Activated CD8-positive, alpha-beta memory T cell treated with anti-CD3 and anti-CD28 coated beads for 1 hour (primary cell): ENCODE measurements at places on chromosomes 2 and 18.

DNA sequence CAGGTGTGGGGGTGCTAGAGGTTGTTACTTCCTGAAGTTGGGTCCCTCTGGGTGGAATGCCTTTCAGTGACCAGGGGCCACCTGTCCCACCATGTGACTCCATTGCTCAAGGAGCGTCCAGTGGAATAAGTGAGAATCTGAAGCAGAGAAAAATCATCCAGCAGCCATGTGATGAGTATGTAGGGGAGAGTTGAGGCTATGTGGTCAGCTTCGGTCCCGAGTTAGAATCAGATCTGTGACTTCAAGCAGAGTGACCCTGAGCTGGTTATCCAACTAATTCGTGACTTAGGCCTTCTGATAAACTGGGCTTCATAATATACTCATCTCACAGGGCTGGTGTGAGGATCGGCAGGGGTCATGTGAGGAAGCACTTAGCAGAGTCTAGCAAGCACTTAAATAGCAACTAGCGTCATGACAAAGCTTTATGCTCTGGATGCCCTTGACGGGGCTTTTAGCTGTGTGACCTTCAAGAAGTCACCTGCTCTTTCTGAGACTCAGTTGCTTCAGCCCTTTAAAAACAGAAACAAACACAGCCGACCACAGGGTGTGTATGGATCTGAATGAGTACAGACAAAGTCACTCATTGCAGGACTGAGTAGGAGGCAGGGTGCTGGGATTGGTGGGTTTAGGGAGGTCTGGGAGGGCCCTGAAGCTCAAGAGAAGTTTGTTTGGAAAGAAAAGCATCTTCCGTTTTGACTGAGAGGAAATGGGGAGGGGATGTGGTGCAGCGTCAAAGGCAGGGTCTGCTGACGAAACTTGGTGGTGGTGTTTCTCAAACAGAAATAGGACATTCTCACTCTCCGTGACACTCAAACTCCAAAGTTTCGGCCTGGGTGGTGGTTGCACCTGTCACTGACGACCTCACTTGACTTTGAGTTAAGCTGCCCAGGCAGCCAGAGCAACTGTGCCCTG is 264.0 kb upstream of the CXCR4 start:
- peak; percentile 55 for DNase-seq

DNA sequence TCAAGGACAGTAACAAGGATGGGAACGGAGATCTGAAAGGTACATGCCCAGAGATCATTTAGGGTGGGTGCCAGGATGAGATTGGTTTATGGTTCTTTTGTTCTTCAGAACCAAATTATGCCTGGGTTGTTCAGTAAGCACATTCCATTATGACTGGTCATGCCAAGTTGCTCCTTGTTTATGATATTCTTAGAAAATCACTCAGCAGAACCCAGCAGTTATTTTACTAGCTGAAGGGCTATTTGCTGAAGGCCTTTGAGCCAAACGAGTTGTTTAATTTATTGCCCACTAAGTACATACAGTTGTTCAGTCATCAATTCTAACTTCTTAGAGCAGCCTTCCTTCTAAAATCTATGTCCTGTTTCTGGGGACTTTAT is 635 bp downstream of the SLC3A1 start:
- DNase-seq: no peak

GRCh38 chr2:34912084-34912483 is 1313.0 kb upstream of the FAM98A start:
- DNase-seq: no peak

DNA sequence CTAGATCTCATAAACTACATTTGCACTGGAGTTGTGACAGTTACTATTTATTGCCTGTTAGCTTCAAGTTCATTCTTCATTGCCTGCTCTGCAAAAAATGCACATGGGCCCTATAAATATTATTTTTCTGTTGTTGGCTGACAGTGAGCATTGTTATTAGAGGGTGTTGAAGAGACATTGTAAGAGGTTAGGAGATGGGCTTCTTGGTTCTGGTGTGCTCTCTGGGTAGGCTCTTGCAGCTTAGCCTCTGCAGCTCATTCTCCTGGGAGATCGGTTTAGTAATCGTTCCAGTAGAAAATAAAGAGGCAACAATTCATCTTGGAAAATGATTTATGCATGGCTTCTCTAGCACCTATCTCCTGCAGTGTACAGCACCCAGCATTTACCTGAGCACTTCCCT is 113.8 kb upstream of the SCN7A start:
- no peak for DNase-seq

DNA sequence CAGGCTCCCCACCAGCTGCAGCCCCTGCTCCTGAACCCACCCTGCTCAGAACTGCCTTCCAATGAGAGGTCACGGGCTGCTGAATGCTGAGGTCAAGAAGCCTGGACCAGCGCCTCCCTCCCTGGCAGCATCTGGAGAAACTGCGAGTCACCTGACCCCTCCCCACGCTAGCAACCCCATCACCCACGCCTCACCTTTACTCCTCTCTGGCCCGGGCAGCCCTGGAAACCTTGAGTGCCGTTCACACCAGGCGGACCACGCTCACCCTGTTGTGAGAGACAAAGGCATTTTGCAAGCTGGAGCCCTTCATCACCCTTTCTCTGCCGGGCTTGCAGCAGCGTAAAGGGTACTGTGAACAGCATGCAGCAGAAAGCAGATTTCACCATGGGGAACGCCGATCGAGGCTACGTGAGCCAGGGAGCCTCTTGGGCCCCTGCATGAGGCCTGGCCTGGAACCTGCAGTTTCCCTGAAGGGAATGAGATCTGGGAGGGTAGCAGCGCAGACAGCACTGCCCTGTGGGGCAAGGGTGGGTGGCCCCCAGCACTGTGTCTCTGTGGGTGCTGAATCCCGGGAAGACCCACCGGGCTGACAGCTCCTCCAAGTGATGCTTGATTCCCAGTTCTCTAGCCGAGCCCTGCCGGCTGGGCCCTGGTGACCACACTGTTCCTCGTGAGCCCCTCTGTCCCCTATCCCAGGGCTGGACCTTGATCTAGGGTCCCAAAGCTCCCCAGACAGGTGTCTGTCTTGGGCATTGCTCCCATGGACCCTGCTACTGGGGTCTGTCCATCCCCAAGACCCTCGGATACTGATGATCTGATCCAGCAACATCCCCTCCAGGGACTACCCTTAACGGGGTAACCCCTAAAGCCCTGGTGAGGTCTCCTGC is 53.8 kb downstream of the COL6A3 start:
- no peak for DNase-seq

GRCh38 chr18:46344416-46345180 is 240.4 kb downstream of the HAUS1 start:
- no peak for DNase-seq

GRCh38 chr2:223363085-223363484 is 239.1 kb downstream of the SCG2 start:
- DNase-seq: no peak

- DNase-seq: no peak
Observed at GRCh38 chr2:207868855-207869596, 99.3 kb upstream of the FZD5 start.

DNA sequence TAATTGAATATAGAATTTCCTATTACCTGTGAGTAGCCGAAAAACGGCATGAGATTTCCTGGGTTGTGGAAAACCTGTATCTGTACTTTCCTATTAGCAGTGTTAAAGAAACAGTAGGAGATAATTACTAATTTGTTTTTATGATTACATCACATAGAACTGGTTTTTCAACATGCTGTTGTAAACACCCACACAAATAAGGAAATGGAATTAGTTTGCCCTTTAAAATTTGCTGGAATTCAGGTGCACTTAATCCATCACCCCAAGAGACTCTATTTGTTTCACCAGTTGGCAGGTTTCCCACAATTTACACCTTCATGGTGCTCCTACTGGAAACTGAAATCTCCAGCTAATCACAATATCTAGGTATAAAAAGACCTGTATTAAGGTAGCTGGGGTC is 274.1 kb upstream of the SLC8A1 start:
- no peak for DNase-seq

DNA sequence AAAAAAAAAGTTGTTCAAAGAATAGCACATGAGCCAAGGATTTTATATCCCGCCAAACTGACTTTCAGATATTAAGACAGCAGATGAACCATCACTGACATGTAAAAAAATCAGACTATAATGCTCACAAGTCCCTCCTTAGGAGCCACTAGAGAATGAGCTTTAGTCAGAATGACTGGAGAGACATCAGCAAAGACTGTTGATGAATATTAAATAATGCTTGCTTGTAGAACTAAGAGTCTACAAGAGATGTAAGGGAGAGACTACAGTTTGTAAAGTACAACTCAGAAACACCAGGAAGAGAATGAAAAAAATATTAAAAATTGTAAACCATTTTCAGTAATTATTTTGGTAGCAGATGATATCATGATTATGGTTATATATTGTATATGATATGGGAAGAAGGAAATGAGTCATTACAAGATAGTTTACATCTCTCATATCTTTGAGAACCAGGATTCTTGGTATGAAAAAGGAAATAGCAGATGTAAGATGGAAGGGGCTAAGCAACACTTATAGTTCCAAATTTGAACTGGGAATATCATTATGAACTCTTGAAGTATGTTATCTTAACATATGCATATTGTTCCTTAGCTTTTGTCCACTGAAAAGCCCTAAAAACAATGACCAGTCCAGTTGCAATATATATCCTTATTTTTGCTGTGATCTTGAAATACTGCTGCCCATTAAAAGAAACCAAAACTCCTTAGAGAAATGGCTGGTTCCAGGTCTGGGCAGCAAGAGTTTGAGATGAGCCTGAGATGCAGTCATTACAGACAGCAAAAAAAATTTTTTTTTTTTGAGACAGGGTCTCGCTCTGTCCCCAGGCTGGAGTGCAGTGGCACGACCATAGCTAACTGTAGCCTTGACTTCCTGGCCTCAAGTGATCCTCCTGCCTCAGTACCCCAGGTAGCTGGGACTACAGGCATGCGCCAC is 55.7 kb downstream of the PTPN2 start:
- DNase-seq: no peak

- peak; percentile 1 for DNase-seq
Observed at GRCh38 chr2:147910990-147911473, 66.2 kb downstream of the ACVR2A start.

- DNase-seq: no peak
Observed at GRCh38 chr2:56266761-56267414, 83.1 kb downstream of the CCDC85A start.

GRCh38 chr2:109196081-109196875 is 67.3 kb downstream of the SH3RF3 start:
- no peak for DNase-seq

DNA sequence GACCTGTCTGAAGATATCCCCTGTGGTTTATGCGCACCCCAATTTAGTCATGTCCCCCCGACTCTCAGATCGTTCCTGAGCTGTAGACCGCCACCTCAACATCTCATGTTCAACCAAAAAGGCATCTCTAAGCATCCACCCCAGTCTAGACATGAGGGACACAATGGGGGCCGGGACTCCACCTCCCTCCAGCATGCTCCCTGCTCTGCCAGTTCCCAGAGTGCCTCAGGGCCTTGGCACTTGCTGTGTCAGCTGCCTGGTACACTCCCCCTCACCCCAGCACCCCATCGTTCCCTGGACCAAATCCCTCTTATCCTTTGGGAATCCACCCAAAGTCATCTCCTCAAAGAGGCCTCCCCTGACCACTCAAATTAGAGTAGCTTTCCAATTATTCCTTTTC is 22.2 kb downstream of the TNS1 start:
- DNase-seq: no peak

- no peak for DNase-seq
Observed at GRCh38 chr2:112185131-112185530, 46.9 kb downstream of the FBLN7 start.

GRCh38 chr18:44039826-44040225 is 640.9 kb upstream of the SETBP1 start:
- no peak for DNase-seq

GRCh38 chr18:44731530-44732237 is 51.0 kb downstream of the SETBP1 start:
- DNase-seq: no peak

DNA sequence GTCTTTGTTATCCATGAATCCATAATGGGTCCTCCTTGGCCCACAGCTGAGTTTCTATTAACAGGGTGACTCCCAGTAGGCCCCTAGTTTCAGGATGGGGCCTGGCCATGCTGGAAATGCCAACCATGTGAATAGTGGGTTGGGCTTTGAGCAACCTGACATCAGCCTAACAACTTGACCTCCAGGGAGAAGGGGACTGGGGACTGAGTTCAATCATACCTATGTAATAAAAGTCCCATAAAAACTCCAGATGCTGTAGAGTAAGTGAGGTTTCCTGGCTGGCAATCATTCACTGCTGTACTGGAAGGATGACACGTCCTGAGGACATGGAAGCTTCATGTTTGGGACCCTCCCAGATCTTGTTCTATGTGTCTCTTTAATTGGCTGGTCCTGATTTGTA is 7.9 kb downstream of the REV1 start:
- DNase-seq: no peak

GRCh38 chr2:66925128-66925527 is 472.0 kb upstream of the ETAA1 start:
- DNase-seq: no peak

DNA sequence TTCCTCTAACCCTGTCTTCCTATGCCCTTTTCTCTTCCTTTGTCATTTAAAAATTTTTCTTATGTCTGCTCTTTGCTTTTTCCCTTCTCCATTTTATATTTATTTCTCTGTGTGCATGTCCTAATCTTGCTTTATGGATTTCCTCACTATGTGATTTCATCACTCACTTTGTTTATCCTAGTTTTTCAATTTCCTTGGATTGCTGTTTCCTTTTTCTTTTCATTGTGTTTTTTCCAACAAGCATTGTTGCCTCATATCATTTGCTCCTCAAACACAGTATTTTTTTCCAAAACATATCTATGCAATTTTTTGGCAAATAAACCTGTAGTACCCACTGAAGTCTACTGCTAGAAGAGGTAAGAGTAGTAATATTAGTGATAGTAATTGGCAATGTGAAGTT is 67.4 kb upstream of the PNPT1 start:
- DNase-seq: no peak

DNA sequence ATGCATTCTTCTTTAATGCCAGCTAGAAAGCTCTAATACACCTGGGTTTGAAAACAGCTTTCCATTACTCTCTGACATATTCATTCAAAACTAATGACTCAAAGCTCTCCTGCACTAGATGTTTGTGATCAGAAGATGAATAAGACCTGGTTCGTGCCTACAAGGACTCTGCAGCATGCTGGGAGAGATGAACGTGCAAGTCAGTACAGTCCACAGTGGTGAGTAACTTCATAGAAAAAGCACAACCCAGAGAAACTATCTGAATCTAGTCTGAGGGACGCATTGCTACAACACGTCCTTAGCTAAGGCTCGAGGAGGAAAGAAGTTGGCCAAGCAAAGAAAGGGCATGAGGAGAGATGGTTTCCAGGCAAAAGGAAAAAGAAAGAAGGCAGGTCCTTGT is 234.3 kb downstream of the OSR1 start:
- no peak for DNase-seq

DNA sequence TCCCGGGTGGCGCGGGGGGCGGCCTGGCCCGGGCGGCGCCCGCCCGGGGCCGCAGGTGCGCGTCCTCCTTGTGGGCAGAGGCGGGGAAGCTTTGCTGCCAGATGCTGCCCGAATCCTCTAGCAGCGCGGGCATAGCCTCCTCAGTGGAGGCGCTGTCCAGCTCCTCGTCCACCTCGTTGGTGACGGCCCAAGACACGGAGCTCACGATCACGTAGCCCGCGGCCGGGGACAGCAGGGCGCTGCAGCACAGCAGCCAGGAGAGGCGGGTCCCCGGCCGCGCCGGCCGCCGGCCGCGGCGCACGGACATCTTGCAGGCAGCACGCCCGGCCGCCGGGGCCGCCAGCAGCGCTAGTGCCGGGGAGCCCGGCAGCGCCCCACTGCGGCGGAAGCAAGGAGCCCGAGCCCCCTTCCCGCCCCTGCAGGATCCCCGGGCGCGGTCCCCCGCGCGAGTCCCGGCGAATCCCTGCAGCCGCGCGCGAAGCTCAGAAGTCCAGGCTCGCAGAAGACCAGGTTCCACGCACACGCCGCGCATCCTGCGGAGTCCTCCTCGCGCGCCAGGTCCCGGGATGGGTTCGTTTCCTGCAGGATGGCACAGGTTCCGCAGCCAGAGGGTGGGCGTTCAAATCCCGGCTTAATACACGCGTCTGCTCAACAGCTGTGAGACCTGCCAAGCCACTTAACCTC is at the start of gene CREG2:
TSS of gene CREG2 (minus strand) at position 353 of the 684 bp plus-strand sequence. CDS start at position 307, 46 bp downstream.
- DNase-seq: peak; percentile 30
